Suprapubic skin (tissue), 4 donors: ENCODE measurements at places on chromosomes 4 and X. TPM values are rescaled to one million over a fixed set of nuclear protein-coding genes. Genes with fewer than 3 reads are reported as not detected.

DNA sequence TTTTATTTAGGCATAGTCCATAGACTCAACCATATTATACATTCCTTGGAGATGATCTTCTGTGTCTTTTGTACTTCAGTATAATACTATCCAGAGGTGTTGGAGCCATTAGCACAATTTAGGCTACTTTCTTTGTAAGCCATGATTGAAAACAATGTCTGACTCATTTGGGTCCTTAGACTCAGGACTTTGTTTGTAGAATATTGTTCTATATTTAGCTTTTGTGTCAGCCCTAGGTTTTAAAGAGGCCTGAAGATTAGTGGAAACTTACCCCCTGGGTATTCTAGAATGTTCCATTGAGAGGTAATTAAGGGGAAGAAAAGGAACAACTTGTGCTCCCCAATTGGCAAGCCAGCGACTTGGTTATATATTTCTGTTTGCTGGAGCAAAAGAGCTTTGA is 145.2 kb upstream of the SCML1 start:
- no peak for DNase-seq
- peak overlapping the region; percentile 29 for H3K27ac ChIP-seq
- no peaks in the 10 kb centered on the region for H3K36me3 ChIP-seq
- H3K4me1 ChIP-seq, result no peaks in the 10 kb centered on the region

DNA sequence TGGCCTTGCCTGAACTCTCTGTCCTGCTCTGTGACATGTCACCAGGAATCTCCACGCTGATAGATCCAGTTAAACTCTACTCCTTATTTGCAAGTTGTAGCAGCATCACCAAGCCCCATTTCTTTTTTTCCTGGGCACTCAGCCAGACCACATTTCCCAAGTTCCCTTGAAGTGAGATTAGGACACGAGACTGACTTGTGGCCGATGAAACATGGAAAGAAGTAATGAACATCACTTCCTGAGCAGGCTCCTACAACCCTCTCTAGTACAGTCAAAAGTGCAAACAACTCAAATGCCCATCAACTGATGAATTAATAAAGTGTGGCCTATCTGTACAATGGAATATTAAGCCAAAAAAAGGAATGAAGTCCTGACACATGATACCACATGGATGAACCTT is 74.6 kb downstream of the MAP3K15 start:
- no peak overlapping the region for H3K4me3 ChIP-seq
- no peaks in the 10 kb centered on the region for H3K27me3 ChIP-seq
- H3K4me1 ChIP-seq, result no peaks in the 10 kb centered on the region

DNA sequence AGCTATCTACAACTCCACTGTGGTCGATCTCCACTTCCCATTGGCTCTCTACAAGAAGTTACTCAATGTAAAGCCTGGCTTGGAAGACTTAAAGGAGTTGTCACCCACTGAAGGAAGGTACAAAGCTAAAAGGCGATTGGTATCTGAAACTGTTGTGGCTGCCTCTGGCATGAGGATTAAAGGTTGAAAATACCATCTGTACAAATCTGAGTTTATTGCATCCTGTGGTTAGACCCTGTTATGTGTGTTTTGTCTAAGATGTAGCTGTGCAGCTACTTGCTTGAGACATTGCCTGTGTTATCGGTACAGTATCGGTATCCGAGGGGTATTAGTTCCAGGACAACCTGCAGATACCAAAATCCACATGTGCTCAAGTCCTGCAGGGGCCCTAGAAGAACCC is 16.4 kb downstream of the NAP1L5 start:
- peaks cover 77% of the 10 kb centered on the region for H3K36me3 ChIP-seq
- H3K27ac ChIP-seq, result no peak overlapping the region
- no peak overlapping the region for H3K4me3 ChIP-seq
- no peaks in the 10 kb centered on the region for H3K27me3 ChIP-seq
- H3K4me1 ChIP-seq, result no peaks in the 10 kb centered on the region

The TBC1D9 gene
- total RNA-seq, result 8.5 TPM

GRCh38 chrX:30874851-30875250 is 14.2 kb downstream of the TAB3 start:
- H3K36me3 ChIP-seq, result no peaks in the 10 kb centered on the region
- DNase-seq, result no peak
- H3K4me3 ChIP-seq, result no peak overlapping the region
- H3K27ac ChIP-seq, result no peak overlapping the region
- no peaks in the 10 kb centered on the region for H3K27me3 ChIP-seq

GRCh38 chr4:41575207-41575606 is 37.2 kb downstream of the LIMCH1 start:
- no peak for DNase-seq
- H3K27me3 ChIP-seq, result no peaks in the 10 kb centered on the region
- peaks cover 12% of the 10 kb centered on the region for H3K4me1 ChIP-seq
- no peak overlapping the region for H3K4me3 ChIP-seq
- H3K27ac ChIP-seq, result peak overlapping the region; percentile 61

The FAM53A gene
- 4.6 TPM for total RNA-seq

DNA sequence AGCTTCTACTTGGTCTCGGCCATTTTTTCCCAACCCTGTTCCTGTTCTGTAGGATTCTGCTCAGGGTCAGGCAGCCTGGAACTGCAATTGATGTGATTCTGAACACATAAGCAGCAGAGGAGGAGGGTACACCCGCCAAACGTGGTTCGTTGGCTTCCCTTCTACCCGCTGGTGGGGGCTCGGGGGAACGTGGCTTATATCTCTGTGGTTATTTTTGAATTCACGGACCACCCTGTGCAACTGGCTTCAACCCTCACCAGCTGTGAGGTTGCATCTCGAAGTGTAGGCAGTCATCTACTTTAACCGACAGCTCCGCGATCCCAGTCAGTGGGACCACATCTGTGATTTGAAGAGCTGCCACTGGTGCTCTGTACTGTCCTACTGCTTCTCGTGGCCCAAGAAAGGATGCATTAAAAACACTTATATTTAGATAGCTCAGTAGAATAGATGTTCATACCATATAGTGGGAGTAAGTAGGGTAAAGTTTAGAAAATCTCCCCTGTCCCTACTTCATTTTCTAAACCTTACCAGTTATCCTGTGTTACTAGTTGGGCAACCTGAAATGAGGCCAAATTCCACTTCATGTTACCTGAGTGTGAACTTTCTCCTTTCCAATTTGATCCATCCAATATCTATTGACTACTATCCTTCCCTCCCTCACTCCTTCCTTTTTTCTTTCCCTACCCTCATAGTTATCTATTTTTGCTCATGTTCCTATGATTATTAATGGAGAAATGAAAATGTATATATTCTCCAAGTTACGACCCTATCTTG is 80.4 kb upstream of the BCOR start:
- no peak for DNase-seq
- no peak overlapping the region for H3K27ac ChIP-seq

GRCh38 chr4:83179205-83179604 is 64.7 kb upstream of the PLAC8 start:
- H3K4me3 ChIP-seq, result no peak overlapping the region
- no peak for DNase-seq
- no peaks in the 10 kb centered on the region for H3K27me3 ChIP-seq
- H3K36me3 ChIP-seq, result no peaks in the 10 kb centered on the region
- no peaks in the 10 kb centered on the region for H3K4me1 ChIP-seq

DNA sequence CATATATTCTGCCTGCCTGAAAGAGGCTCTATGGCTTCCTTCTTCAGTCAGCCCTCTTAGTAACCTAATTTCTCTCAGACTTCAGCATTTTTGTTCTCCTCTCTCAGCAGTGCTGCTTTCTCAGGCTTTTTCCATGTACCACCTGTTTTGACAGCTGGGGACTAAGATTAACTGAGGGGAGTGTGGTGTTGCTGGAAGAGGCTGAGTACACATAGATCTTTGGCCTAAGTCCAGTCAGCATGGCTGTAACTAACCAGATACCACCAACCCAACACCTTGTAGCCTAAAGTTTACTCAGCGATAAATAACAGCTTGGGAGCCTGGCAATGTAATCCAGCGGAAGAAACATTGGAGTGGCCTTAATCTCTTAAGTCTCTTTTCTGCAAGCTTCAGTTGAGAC is 85.5 kb downstream of the RTL3 start:
- no peaks in the 10 kb centered on the region for H3K27me3 ChIP-seq
- no peak for DNase-seq
- no peaks in the 10 kb centered on the region for H3K4me1 ChIP-seq
- H3K4me3 ChIP-seq, result no peak overlapping the region
- no peaks in the 10 kb centered on the region for H3K36me3 ChIP-seq

- no peak overlapping the region for H3K4me3 ChIP-seq
- H3K4me1 ChIP-seq, result peaks cover 28% of the 10 kb centered on the region
- DNase-seq, result peak; percentile 86
- peak overlapping the region; percentile 68 for H3K27ac ChIP-seq
Observed at GRCh38 chr4:140296335-140297220, 76.9 kb upstream of the SCOC start.

DNA sequence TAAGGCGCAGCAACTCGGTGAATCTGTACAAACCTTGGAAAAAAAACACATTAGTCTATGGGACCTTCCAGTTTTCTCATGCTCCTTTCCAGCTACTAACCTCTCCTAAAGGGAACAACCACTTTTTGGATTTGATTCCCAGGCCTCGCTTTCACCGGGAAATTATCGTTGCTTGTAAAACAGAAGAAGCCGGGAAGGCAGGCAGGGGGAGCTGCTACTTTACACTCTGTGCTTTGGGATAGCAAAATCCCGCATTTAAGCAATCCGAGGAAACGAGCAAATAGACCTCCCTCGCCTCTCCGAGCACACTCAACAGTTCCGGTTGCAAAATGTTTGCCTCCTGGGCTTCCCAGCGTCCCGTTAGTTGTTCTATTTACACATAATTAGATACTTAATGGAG is 1.2 kb downstream of the CD38 start:
- peak overlapping the region; percentile 50 for H3K4me3 ChIP-seq
- peaks cover 9% of the 10 kb centered on the region for H3K27me3 ChIP-seq

- peaks cover 63% of the 10 kb centered on the region for H3K4me1 ChIP-seq
- H3K36me3 ChIP-seq, result no peaks in the 10 kb centered on the region
- peaks cover 100% of the 10 kb centered on the region for H3K27me3 ChIP-seq
- DNase-seq, result no peak
- no peak overlapping the region for H3K27ac ChIP-seq
- peak overlapping the region; percentile 27 for H3K4me3 ChIP-seq
Observed at GRCh38 chr4:13541720-13542576, 2.4 kb downstream of the NKX3-2 start.

The GLOD5 gene
- total RNA-seq, result not detected

The NAA11 gene
- not detected for total RNA-seq

DNA sequence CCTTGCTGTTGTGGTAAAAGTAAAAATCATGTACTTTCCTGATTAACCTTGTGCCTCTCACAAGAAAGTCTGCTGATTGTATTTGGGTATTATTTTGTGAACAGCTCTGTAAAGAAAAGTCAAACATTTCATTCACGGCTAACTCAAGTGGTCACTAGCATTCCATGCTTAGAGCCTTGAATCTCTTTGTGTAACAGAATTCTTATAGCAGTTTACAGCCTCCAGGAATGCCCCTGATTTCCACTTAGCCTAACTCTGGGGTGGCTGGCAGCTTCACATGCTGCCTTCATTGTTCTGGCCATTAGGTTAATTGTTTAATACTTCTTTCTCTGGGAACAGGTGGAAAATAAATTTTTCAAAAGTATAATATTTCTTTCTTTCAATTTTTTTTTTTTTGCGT is 226.7 kb downstream of the RBMX2 start:
- H3K4me3 ChIP-seq, result no peak overlapping the region
- H3K36me3 ChIP-seq, result no peaks in the 10 kb centered on the region
- no peak for DNase-seq

DNA sequence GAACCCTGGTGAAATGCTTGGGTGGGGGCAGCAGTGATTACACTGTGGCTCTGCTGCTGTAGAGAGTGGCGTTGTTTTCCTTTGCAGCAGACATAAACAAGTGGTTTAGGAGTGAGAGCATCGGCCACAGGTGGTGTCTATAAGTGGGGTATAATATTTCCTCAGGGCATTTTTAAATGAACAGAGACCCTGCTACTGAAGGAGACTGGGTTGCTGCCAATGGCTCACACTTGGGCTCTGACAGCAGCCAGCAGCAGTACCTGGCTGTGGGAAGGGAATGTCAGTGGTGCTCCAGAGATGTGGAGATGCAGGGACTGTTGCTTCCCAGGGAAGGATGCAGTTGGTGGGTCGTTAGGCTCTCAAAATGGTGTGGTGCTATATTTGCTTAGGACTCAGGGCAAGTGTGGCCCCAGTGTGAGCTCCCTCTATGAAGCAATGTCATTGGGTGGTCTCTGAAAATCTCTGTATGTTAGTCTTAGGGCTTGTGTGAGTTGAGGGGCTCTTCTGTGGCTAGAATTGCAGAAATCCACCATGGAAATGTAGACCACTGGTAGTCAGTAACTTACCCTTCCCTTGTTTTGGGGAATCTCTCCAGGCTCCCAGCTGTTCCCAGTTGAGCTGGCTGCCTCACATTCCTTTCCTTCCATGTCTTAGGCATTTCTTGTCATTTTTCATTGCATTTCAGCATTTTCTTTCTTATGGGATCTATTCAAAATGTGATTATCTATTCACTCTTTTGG is 1023.0 kb upstream of the GRID2 start:
- no peak overlapping the region for H3K4me3 ChIP-seq
- H3K27me3 ChIP-seq, result no peaks in the 10 kb centered on the region
- H3K27ac ChIP-seq, result no peak overlapping the region
- no peaks in the 10 kb centered on the region for H3K4me1 ChIP-seq

- DNase-seq, result no peak
- no peak overlapping the region for H3K4me3 ChIP-seq
- no peaks in the 10 kb centered on the region for H3K36me3 ChIP-seq
Observed at GRCh38 chrX:10233696-10234095, 76.9 kb downstream of the CLCN4 start.

GRCh38 chr4:88018466-88018865 is 11.0 kb downstream of the PKD2 start:
- H3K4me3 ChIP-seq, result no peak overlapping the region
- peaks cover 6% of the 10 kb centered on the region for H3K36me3 ChIP-seq
- peak overlapping the region; percentile 78 for H3K27ac ChIP-seq
- H3K27me3 ChIP-seq, result no peaks in the 10 kb centered on the region
- H3K4me1 ChIP-seq, result peaks cover 27% of the 10 kb centered on the region

The PPEF1 gene
- not detected for total RNA-seq

DNA sequence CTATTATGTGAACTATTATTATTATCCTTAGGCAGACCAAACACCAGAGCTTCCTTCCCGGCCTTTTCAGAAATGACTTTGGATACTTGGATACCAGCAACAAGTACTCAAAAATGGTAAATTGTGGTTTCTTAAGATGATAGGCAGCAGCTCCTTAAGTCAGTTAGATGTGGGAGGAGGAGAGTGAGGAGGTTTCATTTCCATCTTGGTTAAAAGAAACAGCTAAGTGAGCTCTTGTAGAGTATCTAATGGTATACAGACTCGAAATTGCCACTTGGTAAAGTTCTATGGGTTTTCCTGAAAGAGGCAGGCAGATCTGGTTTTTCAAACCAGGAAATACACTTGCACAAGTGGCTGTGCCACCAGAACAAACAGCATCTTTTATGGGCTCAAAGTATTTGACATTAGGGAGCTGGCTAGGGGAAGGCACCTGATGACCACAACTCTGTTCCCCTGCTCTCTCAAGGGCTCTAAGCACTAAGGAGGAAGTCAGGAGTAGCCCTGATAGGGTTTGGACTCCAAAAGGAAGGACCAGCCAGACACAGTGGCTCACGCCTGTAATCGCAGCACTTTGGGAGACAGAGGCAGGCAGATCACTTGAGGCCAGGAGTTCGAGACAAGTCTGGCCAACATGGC is 130.9 kb downstream of the TMEM164 start:
- H3K36me3 ChIP-seq, result no peaks in the 10 kb centered on the region
- H3K27ac ChIP-seq, result no peak overlapping the region
- no peak overlapping the region for H3K4me3 ChIP-seq
- no peaks in the 10 kb centered on the region for H3K4me1 ChIP-seq
- no peak for DNase-seq
- no peaks in the 10 kb centered on the region for H3K27me3 ChIP-seq

- no peaks in the 10 kb centered on the region for H3K36me3 ChIP-seq
- no peak for DNase-seq
- no peak overlapping the region for H3K4me3 ChIP-seq
Observed at GRCh38 chr4:118756429-118756828, 71.2 kb downstream of the METTL14 start.

The WDR17 gene
- total RNA-seq, result 0.19 TPM
